ENCODE measurements at places on chromosomes 11 and 22. TPM values are rescaled to one million over a fixed set of nuclear protein-coding genes. Genes with fewer than 3 reads are reported as not detected.

Gene CARD18
- not detected for total RNA-seq

Gene INSC
- 0.52 TPM for total RNA-seq

Gene CSF2RB
- 47.5 TPM for total RNA-seq

Gene TMEM191B
- total RNA-seq, result 2.8 TPM

Gene FJX1
- total RNA-seq, result 5.1 TPM

- no peaks in the 10 kb centered on the region for H3K27me3 ChIP-seq
- no peaks in the 10 kb centered on the region for H3K4me1 ChIP-seq
- H3K36me3 ChIP-seq, result no peaks in the 10 kb centered on the region
- no peak overlapping the region for H3K4me3 ChIP-seq
- peak; percentile 72 for DNase-seq
- H3K27ac ChIP-seq, result no peak overlapping the region
Observed at GRCh38 chr11:91608677-91609076, 615.9 kb upstream of the FAT3 start.

DNA sequence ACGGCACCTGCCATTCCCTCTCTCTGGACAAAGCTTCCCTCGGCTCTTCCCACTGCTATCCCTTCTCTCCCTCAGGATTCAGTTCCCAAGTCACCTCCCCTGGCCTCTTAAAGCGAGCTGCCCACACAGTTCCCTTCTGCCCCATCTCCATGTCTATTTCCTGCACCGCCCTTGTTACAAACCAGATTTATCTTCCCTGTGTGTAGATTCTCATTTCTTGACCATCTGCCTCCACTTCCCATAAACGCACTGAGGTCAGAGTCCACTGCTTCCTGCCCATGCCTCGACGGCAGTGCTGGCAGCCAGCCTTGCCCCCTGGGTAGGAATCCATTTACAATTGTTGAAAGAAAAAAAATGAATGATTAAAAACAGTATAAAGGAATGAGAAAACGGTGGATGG lies 11.6 kb upstream of the APOBEC3B start:
- H3K27me3 ChIP-seq, result no peaks in the 10 kb centered on the region
- no peaks in the 10 kb centered on the region for H3K36me3 ChIP-seq
- no peak overlapping the region for H3K27ac ChIP-seq
- no peak overlapping the region for H3K4me3 ChIP-seq
- no peak for DNase-seq

- H3K27me3 ChIP-seq, result no peaks in the 10 kb centered on the region
- H3K4me1 ChIP-seq, result peaks cover 17% of the 10 kb centered on the region
- peak within 1 kb of the TSS; percentile 93 for H3K27ac ChIP-seq
- peak within 1 kb of the TSS; percentile 90 for H3K4me3 ChIP-seq
Observed at GRCh38 chr22:41621099-41621910, at the start of gene XRCC6. Gene XRCC6, plus strand, starts transcription at chr22:41621295. Its CDS starts 710 bp downstream, at chr22:41622005.

DNA sequence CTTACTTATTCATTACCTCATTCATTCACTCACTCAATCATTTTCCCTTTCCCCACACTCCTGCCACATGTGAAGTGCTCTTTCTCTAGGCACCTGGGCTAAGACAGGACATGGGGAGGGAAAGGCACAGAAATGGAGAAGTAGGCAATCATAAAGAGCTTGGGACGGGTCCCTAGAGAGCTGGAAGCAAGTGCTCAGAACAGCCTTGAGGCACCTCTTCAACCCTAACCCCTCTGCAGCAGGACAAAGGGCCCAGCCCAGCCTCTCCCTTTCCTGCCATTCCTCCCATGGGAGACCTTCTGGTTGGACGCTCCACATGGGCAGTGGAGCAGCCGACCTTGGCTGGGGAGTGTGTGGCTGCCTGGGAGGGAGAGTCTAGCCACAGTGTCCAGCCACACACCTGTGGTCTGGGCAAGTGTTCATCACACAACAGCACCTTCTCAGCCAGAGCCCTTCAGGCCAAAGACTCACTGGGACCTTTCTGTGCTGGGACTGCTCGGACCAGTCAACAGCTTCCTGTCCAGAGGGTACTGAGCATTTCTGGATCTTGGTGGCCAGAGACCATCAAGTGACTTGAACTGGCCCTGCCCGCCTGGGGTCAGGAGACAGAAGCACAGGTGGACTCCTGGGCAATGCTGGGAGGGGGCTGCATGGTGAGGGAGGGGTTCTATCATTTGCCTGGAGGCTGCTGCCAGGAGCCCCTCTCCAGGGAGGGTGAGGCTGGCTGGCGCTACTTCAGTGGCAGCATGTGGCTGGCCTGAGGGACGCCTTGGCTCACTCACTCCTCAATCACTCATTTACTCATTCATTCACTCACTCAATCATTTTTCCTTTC lies 1.0 kb upstream of the MUC5AC start:
- no peaks in the 10 kb centered on the region for H3K36me3 ChIP-seq
- no peak overlapping the region for H3K4me3 ChIP-seq
- H3K4me1 ChIP-seq, result no peaks in the 10 kb centered on the region
- no peak overlapping the region for H3K27ac ChIP-seq
- DNase-seq, result no peak
- peaks cover 51% of the 10 kb centered on the region for H3K27me3 ChIP-seq

DNA sequence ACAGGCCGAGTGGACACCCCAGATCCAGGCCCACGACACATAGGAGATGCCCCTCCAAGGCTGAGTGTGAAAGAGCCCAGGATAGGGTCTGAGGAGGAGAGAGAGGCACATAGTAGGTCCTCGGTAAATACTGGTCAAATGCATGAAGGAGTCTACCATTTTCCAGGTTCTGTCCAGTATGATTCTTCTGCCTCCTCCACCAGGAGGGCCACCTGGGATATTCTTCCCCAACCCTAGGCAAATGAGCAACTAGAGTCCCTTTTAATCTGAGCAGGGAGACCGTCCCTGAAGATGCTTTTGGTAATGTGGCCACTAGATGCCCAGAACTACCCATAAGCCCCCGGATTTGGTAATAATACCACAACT lies 6.7 kb downstream of the PDGFB start:
- no peak overlapping the region for H3K4me3 ChIP-seq
- H3K27ac ChIP-seq, result peak overlapping the region; percentile 39
- DNase-seq, result no peak
- peaks cover 98% of the 10 kb centered on the region for H3K4me1 ChIP-seq

DNA sequence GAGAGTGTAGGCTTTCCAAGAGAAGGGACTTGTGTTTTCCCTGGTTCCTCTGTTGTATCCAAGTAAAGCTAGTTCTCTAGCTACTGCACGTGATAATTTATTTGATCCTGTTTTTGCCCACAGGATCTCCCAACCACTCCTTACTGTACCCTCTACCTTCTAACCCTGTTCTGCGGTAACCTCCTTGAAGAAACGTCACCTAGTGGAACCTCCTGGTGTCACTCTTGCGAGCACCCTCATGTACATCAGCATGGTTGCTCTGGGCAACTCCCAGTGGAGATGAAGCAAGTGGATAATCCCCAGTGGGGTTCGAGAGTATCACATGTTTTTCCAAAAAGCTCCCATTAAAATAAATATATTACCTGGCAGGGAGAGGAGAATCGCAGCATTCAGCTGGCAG lies 108.9 kb upstream of the CLMP start:
- H3K4me3 ChIP-seq, result no peak overlapping the region
- H3K4me1 ChIP-seq, result peaks cover 11% of the 10 kb centered on the region
- no peak overlapping the region for H3K27ac ChIP-seq
- H3K27me3 ChIP-seq, result peaks cover 7% of the 10 kb centered on the region
- no peaks in the 10 kb centered on the region for H3K36me3 ChIP-seq
- DNase-seq, result no peak

- peaks cover under 1% of the 10 kb centered on the region for H3K4me1 ChIP-seq
- H3K27ac ChIP-seq, result peak overlapping the region; percentile 65
- H3K4me3 ChIP-seq, result no peak overlapping the region
- peaks cover 62% of the 10 kb centered on the region for H3K36me3 ChIP-seq
Observed at GRCh38 chr22:39432361-39432811, 24.4 kb upstream of the MGAT3 start.

DNA sequence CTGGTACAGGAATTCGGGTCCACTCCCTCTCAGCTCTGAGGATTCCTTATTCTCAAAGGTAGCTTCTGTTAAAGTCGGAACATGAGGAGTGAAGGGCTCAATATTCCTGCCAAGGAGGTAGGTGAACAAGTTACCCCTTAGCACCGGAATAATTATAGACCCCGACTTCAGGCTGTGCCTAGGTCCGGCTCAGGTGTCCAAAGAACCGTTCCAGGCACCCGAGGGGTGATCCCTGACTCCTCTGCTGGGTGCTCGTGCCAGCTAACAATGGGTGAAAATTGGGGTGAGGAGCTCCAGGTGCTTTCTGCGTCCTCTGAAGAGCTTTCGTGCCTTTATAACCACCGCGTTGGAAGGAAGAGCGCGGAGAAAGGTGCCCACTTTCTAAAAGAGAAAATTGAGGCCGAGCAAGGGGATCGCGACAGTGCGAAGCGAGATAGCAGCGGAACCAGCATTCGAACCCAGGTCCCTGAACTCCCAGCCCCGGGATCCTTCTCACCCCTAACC lies 393 bp downstream of the CYB561A3 start:
- H3K4me1 ChIP-seq, result peaks cover 8% of the 10 kb centered on the region
- H3K4me3 ChIP-seq, result peak overlapping the region; percentile 80
- H3K27ac ChIP-seq, result peak overlapping the region; percentile 99

- H3K4me3 ChIP-seq, result no peak overlapping the region
- no peak for DNase-seq
- H3K27me3 ChIP-seq, result peaks cover 18% of the 10 kb centered on the region
- no peaks in the 10 kb centered on the region for H3K36me3 ChIP-seq
- H3K27ac ChIP-seq, result no peak overlapping the region
- peaks cover 14% of the 10 kb centered on the region for H3K4me1 ChIP-seq
Observed at GRCh38 chr22:26168330-26168851, 871 bp upstream of the SEZ6L start.

- no peaks in the 10 kb centered on the region for H3K27me3 ChIP-seq
- peak within 1 kb of the TSS; percentile 95 for H3K4me3 ChIP-seq
- H3K27ac ChIP-seq, result peak within 1 kb of the TSS; percentile 99
- DNase-seq, result peak; percentile 95
- no peaks in the 10 kb centered on the region for H3K36me3 ChIP-seq
- peaks cover 29% of the 10 kb centered on the region for H3K4me1 ChIP-seq
Observed at GRCh38 chr11:64284048-64284961, at the start of gene BAD. Gene BAD, minus strand, starts transcription at chr11:64284665. Its CDS starts 297 bp downstream, at chr11:64284368.

- DNase-seq, result no peak
- H3K27me3 ChIP-seq, result no peaks in the 10 kb centered on the region
- no peaks in the 10 kb centered on the region for H3K4me1 ChIP-seq
- H3K4me3 ChIP-seq, result no peak overlapping the region
- H3K36me3 ChIP-seq, result no peaks in the 10 kb centered on the region
Observed at GRCh38 chr11:31089117-31089516, 280.4 kb downstream of the DCDC1 start.

GRCh38 chr11:108122166-108122628 lies 830 bp downstream of the ACAT1 start:
- no peaks in the 10 kb centered on the region for H3K27me3 ChIP-seq
- peaks cover 40% of the 10 kb centered on the region for H3K4me1 ChIP-seq
- H3K36me3 ChIP-seq, result no peaks in the 10 kb centered on the region
- no peak for DNase-seq
- H3K4me3 ChIP-seq, result peak overlapping the region; percentile 92
- peak overlapping the region; percentile 88 for H3K27ac ChIP-seq

GRCh38 chr11:70490723-70491558 lies 92.6 kb downstream of the CTTN start:
- H3K4me1 ChIP-seq, result no peaks in the 10 kb centered on the region
- no peaks in the 10 kb centered on the region for H3K27me3 ChIP-seq
- H3K27ac ChIP-seq, result no peak overlapping the region
- DNase-seq, result peak; percentile 44
- H3K36me3 ChIP-seq, result no peaks in the 10 kb centered on the region

GRCh38 chr11:36016263-36016662 lies 72.4 kb downstream of the LDLRAD3 start:
- no peaks in the 10 kb centered on the region for H3K36me3 ChIP-seq
- H3K4me1 ChIP-seq, result no peaks in the 10 kb centered on the region
- no peak for DNase-seq
- no peaks in the 10 kb centered on the region for H3K27me3 ChIP-seq
- no peak overlapping the region for H3K27ac ChIP-seq

DNA sequence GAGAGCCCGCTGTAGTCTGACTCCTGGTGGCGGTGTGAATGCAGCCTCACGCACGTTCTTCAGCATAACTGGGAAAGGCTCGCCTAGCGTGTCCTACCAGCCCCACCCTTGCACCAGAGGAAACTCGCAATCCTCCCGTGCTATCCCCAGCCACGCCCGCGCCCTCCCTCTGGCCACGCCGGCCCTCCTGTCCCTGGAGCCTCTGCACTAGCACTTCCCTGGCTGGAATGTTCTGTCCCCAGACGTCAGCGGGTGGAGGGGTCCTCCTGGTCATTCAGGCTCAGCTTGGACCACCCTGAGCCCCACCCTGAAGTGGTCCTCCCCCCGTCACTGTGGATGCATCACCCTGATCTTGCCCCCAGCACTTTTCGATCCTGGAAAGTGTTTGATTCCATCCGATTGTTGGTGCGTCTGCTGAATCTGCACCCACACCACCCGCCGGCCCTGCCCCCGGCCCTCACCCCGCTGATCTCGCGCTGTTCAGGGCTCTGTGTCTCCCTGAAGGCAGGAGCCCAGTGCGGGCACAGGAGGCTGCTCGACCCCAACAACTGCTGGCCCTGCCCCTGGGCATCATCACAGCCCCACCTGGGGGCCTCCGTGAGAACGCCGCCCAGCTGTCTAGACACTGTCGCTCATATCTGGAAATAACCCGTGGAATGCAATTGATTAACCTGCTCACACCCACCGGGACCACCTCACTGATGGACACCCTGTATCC lies 437.0 kb downstream of the TBC1D22A start:
- no peaks in the 10 kb centered on the region for H3K36me3 ChIP-seq
- no peak for DNase-seq
- no peak overlapping the region for H3K27ac ChIP-seq
- peaks cover 5% of the 10 kb centered on the region for H3K27me3 ChIP-seq
- no peak overlapping the region for H3K4me3 ChIP-seq
- H3K4me1 ChIP-seq, result no peaks in the 10 kb centered on the region

DNA sequence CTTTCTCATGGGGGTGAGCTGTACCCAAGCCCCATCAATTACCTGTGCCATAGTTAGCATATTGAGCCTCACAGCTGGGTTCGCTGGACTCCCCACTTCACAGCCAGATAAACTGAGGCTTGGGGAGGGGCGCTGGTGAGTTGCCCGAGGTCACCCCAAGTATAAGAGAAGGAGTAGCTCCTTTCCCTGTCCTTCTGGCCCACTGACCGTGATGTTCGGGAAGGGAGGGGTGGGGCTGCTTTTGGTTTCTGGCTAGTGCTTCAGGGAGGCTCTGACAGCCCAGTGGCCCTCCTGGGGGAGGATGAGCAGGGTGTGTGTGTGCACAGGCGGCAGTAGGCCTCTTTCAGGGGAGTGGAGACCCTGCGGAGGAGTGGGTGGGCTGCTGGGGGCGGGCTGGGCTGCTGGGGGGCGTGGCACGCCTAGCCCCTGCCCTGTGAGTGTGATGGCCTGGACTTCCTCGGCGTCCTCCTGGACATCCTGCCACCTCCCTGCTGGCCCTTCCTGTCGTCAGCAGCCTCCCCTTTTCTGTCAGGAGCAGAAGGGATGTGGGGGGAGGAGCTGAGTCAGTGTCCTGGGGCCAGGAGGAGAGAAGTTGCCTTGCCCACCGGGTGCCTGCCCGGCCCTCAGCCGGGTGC lies 50.3 kb downstream of the TRIOBP start:
- peaks cover 38% of the 10 kb centered on the region for H3K4me1 ChIP-seq
- no peaks in the 10 kb centered on the region for H3K36me3 ChIP-seq
- no peaks in the 10 kb centered on the region for H3K27me3 ChIP-seq
- peak overlapping the region; percentile 92 for H3K4me3 ChIP-seq
